Fibroblast of lung (primary cell): ENCODE measurements at places on chromosomes 6 and 20. TPM values are rescaled to one million over a fixed set of nuclear protein-coding genes. Genes with fewer than 3 reads are reported as not detected.
A peak's percentile ranks its signal among the peaks of the same experiment; 100 is the strongest.

DNA sequence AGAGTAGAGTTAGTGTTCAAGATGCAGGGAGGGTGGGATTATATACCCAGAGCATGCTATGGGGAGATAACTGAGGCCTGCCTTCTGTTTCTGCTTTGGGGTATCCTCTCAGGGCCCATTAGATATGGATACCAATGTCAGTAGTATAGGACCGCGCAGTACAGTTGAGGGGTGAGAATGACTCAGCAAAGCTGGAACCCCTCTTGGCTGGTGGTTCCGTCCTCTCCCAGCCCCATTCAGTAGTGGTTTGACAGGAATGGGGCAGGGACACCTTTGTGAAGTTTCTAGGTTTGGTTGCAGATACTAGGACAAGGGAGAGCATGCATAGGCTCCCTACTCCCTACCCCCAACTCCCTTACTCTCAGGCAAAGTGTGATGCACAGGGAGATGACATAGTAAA lies 47.8 kb downstream of the EIF2S2 start:
- DNase-seq = no peak

DNA sequence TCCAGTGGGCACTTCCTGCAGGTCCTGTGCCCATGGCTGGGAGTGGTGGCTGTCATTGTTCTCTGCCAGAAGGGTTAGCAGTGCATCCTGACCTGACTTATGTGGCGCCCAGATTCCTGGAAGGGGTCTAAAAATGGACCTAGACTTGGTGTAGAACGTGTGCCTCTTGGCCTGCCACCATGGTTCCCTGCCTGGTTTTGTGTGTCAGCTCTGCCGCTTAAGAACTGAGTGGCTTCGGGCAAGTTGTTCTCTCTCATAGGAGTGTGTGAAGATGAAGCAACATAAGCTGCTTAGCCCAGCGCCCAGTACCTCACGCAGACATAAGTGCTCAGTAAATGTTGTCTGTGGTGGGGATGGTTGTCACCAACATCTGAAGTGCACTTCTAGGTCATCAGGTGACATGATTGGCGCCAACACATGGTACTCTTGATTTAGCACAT lies 52.1 kb downstream of the PTPN1 start:
- no peak for DNase-seq

DNA sequence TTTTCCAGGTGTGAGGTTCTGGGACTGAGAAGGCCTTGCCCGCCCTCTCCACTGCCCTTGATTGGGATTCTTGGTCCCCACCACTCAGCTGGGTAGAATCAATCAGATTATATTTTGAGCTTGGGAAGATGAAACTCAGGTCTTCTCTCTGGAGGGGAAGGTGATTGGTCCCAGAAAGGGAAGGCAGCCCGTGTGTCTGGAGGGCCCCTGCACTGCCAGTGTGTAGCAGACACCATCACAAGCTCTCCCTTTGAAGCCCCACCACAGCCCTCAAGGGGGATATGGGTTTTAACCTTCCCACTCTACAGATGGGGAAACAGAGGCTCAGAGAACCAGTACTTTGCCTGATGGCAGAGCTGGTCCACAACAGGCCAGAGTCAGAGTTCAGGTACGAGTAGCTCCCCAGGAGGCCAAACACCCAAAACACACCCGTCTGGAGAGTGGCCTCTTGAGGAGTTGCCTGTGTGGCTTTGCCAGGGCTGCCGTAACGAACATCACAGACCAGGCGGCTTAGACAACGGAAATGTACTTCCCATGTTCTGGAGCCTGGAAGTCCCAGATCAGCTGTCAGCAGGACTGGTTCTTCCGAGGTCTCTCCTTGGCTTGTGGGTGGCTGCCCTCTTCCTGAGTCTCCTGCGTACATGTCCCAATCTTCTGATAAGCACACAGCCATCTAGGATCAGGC lies 205.6 kb downstream of the SYNDIG1 start:
- DNase-seq = no peak

- DNase-seq = no peak
Measured at GRCh38 chr20:23100720-23101107, 14.6 kb upstream of the CD93 start.

- DNase-seq = no peak
Measured at GRCh38 chr6:98529364-98529763, 305.0 kb upstream of the POU3F2 start.

DNA sequence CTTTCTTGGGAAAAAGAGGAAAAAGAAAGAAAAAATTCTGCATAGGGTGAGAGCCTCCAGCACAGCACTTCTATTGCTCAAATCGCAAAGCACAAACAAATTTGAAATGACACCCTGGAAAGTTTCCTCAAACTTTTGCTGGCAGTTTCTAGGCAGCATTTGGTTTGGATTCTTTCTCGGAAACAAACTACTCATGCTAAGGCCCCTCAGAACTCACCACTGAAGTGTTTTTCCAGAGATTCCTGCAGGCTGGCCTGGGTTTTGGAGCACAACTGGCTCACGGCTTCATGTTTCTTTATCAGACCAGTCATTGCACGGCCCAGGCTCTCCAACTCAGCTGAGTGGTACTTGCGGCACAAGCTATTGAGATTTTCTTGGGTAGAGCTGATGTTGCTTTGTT lies 237.8 kb downstream of the SYNE1 start:
- peak; percentile 25 for DNase-seq

DNA sequence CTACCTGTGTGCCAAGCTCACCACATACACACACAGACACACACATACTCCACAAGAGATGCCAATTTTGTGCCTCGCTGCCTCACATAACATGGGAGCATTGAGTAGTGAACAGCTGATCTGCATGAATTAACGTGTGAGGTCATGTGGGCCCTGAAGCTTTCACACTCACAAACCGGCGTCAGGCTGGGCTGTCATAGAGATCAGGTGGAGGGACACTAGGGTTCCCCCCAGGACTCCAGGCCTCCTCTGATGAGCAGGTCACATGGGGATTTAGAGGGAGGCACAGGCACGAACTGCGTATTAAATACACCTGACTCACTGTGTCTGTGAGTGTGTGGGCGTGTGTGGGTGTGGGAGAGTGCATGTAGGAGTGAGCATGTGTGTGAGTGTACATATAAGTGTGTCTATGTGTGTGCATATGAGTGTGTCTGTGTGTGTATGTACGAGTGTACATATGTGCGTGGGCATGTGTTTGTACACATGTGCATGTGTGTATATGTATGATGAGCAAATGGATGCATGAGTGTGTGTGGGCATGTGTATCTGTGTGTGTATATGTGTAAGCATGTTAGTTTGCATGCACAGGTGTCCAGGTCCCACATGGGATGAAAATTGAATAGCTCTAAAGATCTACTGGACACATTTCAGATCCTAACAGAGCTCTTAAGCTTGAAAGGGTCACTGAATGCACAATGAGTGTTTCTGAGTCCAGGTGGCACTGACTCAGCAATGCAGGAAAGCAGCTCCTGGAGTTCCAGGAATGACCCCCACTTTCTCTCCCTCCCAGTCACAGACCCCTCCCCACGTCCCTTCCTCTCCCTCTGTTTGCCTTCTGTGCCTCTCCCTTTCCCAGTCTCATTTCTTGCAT lies 336.6 kb downstream of the PREX1 start:
- no peak for DNase-seq

DNA sequence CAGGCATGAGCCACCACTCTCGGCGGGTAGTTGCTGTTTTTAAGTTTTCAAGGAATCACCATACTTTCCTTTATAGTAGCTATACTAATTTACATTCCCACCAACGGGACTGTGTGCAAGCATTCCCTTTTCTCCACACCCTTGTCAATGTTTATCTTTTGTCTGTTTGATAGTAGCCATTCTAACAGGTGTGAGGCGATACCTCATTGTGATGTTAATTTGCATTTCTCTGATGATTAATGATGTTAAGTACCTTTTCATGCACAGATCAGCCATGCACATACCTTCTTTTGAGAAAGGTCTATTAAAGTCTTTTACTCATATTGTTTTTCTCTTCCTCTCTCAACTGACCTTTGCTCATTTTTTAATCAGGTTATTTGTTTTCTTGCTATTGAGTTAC lies 43.0 kb upstream of the CCND3 start:
- no peak for DNase-seq

GRCh38 chr20:62819494-62820174 lies 2.8 kb downstream of the COL9A3 start:
- DNase-seq = peak; percentile 69

DNA sequence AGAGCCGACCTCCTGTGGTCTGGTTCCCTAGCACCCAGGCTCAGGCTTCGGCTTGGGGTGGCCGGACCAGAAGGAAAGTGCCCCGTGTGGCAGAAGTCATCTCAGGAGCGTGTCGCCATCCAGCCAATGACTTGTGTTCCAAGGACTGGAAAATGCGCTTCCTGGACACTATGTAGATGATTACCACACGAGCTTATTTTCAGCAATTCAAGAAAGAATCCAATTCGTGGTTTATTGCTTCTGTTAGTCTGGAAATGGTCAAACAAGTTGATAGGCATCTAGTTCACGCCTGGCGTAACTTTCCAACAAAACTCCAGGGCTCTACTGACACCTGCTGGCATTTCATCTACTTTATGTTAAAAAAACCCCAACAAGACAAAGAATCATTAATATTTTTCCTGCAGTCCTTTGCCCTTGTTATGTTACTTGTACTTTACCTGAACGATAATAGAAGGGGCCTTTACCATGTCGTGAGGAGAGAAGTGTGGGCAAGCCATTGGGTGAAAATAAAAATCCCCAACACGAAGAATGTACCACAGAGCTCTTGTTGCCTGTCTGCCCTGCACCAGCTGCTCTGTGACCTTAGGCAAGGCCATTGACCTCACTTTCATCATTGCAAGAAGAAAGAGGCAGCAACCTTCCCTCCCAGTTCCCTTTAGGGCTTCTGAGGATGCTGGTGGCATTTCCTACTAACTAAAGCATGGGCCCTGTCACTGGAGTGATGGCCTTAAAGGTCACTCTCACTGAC lies 154.7 kb upstream of the LAMP5 start:
- DNase-seq = peak; percentile 53

GRCh38 chr6:53339424-53339823 lies 9.3 kb downstream of the ELOVL5 start:
- DNase-seq = no peak

GRCh38 chr6:20319520-20320357 lies 81.9 kb upstream of the E2F3 start:
- no peak for DNase-seq

GRCh38 chr6:90175627-90176538 lies 120.8 kb downstream of the BACH2 start:
- no peak for DNase-seq

DNA sequence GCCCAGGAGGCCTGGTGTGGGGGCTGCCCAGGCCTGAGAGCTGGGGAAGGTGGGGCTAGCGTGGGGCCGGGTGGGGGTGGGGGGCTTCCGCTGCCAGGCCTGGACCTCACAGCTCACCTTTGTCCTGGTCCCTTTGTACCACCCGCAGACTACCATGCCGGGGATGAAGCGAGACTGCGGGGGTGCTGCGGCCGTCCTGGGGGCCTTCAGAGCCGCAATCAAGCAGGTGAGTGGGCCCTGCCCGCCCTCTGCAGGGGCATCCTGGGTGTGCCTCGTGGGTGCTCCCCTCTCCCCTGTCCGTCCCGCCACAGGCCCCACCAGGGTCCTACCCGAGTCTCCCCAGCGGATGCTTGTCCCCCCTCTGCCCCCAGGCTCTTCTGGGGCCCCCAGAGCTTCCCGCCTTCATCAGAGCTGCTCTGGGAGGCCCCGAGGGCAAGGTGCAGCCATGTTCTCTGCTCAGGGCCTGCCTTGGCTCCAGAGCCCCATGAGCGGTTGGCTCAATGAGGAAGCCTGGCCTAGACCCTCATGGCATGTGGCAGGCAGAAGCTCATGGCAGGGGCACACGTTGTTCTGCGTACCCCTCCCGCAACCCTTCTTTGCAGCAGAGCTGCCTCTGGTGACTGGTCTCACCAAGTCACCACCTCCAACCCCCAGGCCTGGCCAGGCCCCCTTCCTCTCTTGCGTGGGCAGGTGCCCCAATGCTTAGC lies 14.5 kb downstream of the NPEPL1 start:
- DNase-seq = no peak

DNA sequence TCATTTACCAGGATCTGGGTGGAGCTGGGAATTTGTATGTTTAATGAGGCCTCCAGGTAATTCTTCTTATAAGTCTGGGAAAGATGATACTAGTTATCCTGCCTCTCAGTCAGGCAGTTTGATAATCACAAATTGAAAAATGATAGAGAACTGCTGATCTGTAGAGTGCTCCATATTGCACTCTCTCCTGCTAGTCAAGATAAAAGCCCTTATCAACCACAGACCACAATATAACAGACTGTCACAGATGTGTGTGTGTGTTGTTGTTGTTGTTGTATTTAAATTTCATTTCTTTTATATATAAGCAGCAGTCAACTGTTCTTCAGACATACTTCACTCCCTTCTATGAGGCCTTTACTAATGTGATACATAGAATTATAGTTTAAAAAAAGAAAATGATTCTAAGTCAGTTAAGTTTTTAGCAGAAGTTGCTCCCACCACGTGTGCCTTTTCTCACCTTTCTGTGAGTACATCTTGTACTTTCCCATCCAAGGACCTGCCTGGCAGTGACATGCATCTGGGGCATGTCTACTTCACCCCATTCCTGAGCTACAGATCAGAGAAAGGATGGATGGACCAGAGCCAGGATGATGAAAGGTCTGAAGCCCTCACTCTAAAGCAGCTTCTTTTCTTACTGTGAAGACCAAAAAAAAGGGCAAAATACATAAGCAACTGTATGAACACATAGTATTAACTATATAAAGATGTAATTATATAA lies 29.8 kb downstream of the TENT5A start:
- DNase-seq = peak; percentile 13

DNA sequence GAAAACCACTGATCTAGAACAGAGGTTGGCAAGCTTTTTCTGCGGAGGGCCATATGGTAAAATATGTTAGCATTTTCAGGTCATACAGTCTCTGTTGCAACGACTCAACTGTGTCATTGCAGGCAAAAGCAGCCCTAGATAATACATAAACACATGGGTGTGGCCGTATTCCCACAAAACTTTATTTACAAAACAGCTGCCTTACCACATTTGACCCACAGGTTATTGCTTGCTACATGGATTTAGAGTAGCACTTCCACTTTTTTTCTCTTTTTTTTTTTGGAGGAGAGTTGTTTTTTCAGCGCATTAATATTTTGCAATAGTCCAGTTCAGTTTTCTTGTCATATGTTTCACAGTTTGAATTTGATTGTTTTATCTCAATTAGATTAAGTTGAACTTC lies 2.5 kb upstream of the IGF2R start:
- peak; percentile 61 for DNase-seq

DNA sequence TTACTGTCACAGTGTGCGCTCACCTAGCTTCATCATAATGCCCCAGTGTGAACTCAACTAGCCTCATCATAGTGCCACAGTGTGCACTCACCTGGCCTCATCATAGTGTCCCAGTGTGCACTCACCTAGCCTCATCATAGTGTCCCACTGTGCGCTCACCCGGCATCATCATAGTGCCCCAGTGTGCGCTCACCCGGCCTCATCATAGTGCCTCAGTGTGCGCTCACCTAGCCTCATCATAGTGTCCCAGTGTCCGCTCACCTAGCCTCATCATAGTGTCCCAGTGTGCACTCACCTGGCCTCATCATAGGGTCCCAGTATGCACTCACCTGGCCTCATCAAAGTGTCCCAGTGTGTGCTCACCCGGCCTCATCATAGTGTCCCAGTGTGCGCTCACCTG lies 10.6 kb downstream of the TMEM242 start:
- no peak for DNase-seq

SLC17A3 gene
- total RNA-seq = not detected in 2 replicates

ROS1 gene
- under 0.01 TPM in 2 replicates for total RNA-seq

MLN gene
- not detected in 2 replicates for total RNA-seq

SLCO4A1 gene
- 0.26 and 0.50 TPM in 2 replicates for total RNA-seq

KIF25 gene
- total RNA-seq = 0.26 and 0.33 TPM in 2 replicates

SYCP2L gene
- under 0.01 and 0.26 TPM in 2 replicates for total RNA-seq

AFDN gene
- total RNA-seq = 40.1 and 57.1 TPM in 2 replicates

HAO1 gene
- not detected in 2 replicates for total RNA-seq

JARID2 gene
- total RNA-seq = 3.9 and 5.0 TPM in 2 replicates

ECT2L gene
- under 0.01 and 0.17 TPM in 2 replicates for total RNA-seq

PNRC1 gene
- 65.1 and 73.7 TPM in 2 replicates for total RNA-seq

SIRPD gene
- total RNA-seq = not detected in 2 replicates

CD93 gene
- total RNA-seq = under 0.01 TPM in 1 of 2 replicates, not detected in the other

TXLNB gene
- 1.2 and 1.5 TPM in 2 replicates for total RNA-seq
